ENCODE measurements at places on chromosomes 6 and 20.

DNA sequence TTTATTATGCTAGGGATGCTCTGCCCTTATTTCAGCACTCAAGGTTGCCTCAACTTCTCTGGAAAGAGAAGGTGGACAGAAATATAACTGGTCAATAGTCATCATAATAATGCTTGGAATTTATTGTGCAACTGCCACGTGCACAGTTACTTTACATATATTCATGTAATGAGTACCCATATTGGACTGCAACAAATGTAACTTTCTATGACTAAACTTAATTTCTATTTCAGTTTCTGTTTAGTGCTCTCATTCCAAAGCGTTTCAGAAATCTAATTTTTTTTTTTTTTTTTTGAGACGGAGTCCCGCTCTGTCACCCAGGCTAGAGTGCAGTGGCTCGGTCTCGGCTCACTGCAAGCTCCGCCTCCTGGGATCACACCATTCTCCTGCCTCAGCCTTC is 28.3 kb upstream of the CD83 start:
- no peak for DNase-seq
- no peaks in the 10 kb centered on the region for H3K36me3 ChIP-seq
- peaks cover 4% of the 10 kb centered on the region for H3K27me3 ChIP-seq
- H3K4me1 ChIP-seq, result no peaks in the 10 kb centered on the region
- H3K27ac ChIP-seq, result no peak overlapping the region
- H3K4me3 ChIP-seq, result no peak overlapping the region

- DNase-seq, result no peak
- H3K36me3 ChIP-seq, result no peaks in the 10 kb centered on the region
- H3K27me3 ChIP-seq, result peaks cover 8% of the 10 kb centered on the region
Observed at GRCh38 chr20:45449528-45449927, 20.0 kb upstream of the WFDC2 start.

DNA sequence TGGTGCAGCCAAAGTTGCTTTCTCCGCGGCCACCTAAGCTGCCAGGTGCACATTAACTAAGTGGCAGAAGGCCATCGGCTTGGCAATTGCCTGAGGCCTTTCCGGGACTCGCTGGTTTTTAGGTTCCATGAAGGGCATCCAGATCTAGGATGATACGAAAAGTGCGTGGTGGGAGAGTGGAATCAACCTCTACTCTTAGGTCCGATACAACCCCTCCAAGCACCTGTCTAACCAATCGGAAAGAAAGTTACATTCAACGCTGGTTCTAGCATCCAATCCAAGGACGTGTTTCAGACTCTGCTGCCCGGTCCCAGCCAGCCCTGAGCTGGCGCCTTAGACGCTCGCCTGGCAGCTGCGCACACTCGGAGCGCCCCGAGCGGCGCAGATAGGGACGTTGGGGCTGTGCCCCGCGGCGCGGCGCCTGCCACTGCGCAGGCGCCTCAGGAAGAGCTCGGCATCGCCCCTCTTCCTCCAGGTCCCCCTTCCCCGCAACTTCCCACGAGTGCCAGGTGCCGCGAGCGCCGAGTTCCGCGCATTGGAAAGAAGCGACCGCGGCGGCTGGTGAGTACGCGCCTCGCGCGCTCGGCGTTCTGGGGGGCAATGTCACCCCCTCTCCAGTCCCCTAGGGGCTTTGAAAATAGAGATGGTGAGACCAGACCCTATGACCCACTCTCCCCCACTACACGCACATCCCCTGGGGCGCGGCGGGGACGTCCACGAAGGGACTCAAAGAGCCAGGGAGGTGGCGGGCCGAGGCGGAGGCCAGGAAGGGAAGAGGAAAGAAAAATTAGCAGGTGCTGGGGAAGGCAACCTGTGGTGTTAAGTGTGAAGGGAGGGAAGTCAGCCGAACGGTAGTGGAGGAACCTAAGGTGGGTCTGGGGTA is at the start of gene ENPP4:
Gene ENPP4 (plus strand): TSS at position 361 of the 883 bp plus-strand sequence. CDS start 9,595 bp downstream, outside the sequence.
- H3K27me3 ChIP-seq, result peaks cover 7% of the 10 kb centered on the region
- H3K4me1 ChIP-seq, result peaks cover 2% of the 10 kb centered on the region
- no peak within 1 kb of the TSS for H3K27ac ChIP-seq
- DNase-seq, result peak; percentile 77
- H3K4me3 ChIP-seq, result peak within 1 kb of the TSS; percentile 63

GRCh38 chr6:157139054-157139708 is 184.1 kb downstream of the TMEM242 start:
- H3K27me3 ChIP-seq, result no peaks in the 10 kb centered on the region
- H3K36me3 ChIP-seq, result peaks cover 1% of the 10 kb centered on the region
- H3K27ac ChIP-seq, result no peak overlapping the region
- H3K4me3 ChIP-seq, result no peak overlapping the region
- peaks cover 14% of the 10 kb centered on the region for H3K4me1 ChIP-seq

DNA sequence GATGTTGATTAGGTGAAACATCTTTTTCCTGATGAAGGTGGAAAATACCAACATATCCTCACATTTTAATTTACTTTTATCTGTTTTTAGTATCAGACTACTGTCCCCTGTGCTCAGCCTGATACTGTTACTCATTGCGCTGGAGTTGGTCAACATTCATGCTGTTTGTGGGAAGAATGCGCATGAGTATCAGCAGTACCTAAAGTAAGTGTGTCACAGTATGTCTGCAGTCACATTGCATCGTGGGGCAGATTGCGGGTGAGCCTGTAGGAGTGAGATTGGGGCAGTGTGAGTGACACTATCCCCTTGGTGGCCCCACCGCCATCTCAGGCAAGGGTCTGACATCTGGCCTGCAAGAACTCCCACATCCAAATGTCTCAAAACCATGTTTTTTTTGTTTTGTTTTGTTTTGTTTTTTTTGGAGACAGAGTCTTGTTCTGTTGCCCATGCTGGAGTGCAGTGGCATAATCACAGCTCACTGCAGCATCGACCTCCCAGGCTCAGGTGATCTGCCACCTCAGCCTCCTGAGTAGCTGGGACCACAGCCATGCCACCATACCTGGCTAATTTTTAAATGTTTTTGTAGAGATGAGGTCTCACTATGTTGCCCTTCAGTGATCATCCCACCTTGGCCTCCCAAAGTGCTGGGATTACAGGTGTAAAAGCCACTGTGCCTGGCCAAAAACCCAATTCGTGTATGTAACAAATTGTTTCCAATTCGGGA is 27.8 kb downstream of the ERMARD start:
- H3K36me3 ChIP-seq, result no peaks in the 10 kb centered on the region
- H3K27ac ChIP-seq, result no peak overlapping the region
- peaks cover 6% of the 10 kb centered on the region for H3K4me1 ChIP-seq
- no peaks in the 10 kb centered on the region for H3K27me3 ChIP-seq
- DNase-seq, result no peak

DNA sequence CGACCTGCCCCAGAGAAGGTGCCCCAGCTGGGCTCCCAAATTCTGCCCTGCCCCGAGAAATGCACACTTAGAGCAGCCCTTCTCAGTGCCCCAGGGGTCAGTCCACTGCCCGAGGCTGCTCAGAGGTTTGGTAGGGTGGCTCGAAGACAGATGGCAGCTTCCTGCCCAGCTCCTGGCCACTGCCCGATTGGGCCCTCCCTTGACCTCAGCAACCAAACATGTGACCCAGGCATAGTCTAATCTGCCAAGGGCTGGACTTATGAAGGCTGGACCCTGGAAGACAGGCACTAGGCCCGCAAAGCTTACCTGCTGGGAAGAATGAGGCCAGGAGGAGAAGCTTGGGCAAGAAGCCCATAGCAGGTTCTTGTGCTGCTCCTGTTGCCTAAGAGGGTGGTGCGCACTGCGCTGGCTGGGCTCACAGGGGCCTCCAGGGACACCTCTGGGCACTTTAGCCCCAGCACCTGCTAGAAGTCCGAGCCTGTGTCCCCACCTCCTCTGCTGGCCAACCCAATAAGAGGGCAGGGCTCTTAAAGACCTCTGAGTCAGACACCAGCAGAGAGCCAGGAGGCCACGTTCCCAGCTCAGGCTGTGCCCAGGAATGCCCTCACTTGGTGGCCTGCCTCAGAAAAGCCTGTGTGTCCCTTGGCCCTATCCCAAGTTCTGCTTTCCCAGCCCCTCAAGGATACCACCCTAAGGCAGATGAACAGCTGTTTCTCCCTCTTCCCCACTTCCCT is 5.5 kb downstream of the SIGLEC1 start:
- H3K36me3 ChIP-seq, result no peaks in the 10 kb centered on the region
- peak; percentile 25 for DNase-seq
- no peak overlapping the region for H3K27ac ChIP-seq
- no peak overlapping the region for H3K4me3 ChIP-seq
- peaks cover 3% of the 10 kb centered on the region for H3K27me3 ChIP-seq
